Kidney tubule cell (primary cell): ENCODE measurements at places on chromosomes 3 and 15.
A peak's percentile ranks its signal among the peaks of the same experiment; 100 is the strongest.

DNA sequence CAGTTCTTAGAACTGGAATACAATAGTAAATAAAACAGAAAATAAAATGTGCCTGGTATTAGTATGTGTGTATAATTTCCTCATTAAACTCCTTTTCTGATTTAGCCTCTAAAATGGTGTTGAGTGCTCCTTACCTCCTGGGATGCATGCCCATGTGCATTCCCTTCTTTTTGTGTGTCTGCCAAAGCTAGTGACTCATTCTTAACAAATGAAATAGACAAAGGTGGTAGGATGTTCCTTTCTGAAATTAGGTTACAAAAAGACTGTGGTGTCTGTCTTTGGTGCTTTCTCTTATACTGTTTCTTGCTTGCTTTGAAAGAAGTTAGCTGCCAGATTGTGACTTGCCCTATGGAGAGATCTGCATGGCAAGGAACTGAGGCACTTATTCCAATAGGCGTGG lies 623.7 kb downstream of the GRM7 start:
- peak; percentile 48 for DNase-seq

GRCh38 chr3:81761904-81762580 lies 597 bp upstream of the GBE1 start:
- peak; percentile 17 for DNase-seq

DNA sequence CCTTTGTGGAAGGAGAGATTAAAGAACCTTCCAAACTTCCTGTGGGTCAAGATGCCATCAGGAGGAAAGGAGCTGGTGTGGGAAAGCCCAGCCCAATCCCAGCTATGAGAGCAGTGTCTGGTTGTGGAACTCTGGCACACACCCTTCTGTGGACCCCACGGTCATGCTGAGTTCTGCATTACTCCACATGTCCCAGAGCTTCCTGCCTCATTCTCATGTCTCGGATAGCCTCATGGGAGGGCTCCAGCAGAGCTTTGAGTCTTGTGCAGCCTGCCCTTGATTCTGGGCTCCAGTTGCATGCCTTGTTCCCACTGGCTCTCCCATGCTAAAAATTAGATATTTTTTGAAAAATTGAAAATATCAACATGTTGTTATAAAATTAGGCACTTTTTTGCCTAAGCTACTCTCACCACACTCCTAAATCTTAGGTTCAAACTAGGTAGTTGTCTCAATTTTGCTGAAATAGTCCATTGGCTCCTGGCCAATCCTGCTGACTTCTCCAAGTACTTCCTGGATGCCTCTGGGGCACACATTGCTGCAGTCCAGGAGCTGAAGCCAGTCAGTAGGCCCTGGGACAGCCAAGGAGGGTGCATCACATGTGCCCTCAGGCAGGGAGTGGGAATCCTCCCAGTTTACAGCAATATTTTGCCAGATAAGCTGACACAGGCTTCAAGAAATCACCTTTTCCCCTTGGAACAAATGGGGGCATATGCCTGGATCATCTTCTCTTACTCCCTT lies 144.3 kb downstream of the EEFSEC start:
- peak; percentile 65 for DNase-seq

DNA sequence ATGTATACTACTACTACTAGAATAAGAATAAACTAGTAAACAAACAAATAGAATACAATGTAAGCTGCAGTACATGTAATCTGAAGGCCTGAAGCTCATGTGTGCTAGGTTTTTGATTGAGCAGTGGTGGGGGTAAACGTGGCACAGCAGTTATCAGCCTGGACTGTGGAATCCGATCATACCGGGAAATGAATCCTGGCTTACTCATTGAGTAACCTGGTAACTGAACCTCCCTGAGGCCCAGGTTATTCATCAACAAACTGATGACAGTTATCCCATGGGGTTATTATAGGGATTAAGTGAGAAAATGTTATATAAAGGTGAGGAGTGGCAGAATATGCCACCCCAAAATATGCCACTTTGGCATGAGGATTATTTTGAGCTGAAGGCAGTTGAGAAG lies 339.1 kb downstream of the FHIT start:
- peak; percentile 90 for DNase-seq

- DNase-seq, result peak; percentile 78
These were observed 93.3 kb downstream of the ADAMTSL3 start for GRCh38 chr15:83747050-83747717.

DNA sequence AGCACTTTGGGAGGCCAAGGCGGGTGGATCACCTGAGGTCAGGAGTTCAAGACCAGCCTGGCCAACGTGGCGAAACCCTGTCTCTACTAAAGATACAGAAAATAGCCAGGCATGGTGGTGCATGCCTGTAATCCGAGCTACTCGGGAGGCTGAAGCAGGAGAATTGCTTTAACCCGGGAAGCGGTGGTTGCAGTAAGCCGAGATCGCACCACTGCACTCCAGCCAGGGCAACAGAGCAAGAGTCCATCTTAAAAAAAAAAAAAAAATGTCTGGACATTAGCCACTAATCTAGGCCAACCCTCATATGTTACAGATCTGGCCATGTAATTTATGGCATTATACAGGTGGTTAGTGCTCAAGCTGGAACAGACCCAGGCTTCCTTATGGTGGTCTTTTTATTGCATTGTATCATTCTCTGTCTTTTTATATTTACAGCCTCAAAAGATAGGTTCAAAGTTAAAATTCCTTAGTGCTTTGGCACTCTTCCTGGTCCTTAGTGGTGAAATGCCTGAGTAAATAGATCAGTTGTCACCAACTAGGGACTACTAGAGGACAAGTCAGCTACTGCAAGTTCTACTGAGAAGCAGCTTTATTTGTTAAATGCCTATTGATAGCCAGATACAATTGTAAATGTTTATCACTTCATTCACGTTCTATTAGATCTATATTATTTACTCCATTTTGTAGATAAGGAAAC lies 16.0 kb downstream of the STARD9 start:
- DNase-seq, result peak; percentile 56

- DNase-seq, result peak; percentile 55
These were observed 27.7 kb downstream of the MAGI1 start for GRCh38 chr3:66010739-66011655.

DNA sequence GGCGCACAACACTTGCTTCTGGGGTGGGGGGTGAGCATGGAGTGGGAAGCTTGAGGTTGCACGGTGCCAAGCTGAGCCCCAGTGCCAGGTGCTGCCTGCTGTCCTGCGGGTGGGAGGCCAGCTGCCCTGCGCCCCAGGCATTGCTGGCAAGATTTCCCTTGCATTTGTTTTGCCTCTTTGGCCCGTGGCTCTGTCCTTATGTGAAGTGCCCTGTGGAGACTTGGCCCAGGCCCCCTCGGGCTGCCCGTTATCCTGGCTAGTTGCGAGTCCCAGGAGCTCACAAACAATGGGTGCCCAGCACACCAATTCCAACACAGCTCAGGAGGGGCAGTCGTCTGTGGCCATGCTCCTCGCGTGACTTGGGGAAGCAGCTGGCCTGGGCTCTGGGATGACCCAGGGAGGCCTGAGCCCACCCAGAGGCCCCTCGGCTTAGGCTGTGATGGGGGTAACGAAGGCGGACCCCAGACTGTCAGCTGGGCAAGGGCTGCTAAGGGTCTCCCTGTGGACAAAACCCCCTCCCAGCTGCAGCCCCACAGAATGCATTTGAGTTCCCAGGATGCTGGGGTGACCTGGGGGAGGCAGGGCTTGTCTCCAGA lies 5.9 kb downstream of the C3orf22 start:
- no peak for DNase-seq

DNA sequence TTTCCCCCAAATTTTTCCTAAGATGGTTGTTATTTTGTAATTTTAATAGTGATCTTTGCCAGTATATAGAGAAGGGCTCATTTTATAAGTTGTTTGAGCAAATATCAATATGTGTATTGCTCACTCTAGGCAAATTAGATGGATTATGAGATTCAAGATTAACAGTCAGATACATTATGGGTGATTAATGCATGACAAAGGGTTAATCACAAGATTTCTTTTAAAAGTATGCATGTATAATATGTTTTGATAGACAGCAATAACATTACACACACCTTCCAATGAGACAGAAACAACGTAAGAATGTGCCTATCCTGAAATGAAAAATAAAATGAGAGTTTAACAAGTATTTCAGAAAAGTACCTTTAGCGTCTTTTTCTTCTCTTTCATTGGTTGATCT lies 547.6 kb upstream of the AGTR1 start:
- no peak for DNase-seq

DNA sequence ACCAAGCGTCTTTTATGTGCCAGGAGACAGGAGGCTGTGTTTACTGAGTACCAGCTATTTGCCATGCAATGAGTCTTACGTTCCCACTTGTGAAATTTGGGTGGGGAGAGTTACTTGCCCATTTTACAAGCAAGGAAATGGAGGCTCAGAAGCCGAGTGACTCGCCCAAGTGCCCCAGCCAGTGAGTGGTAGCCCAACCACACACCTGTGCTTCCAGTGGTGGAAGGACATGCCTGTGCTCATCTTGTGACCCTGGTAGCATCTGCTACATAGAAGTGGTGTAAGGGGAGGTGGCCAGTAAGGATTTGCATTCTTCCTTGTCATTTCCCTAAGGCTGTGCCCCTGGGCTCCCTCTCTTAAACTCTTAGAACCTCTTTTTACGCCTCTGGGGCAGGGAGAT lies 49.3 kb downstream of the FBLN2 start:
- no peak for DNase-seq

DNA sequence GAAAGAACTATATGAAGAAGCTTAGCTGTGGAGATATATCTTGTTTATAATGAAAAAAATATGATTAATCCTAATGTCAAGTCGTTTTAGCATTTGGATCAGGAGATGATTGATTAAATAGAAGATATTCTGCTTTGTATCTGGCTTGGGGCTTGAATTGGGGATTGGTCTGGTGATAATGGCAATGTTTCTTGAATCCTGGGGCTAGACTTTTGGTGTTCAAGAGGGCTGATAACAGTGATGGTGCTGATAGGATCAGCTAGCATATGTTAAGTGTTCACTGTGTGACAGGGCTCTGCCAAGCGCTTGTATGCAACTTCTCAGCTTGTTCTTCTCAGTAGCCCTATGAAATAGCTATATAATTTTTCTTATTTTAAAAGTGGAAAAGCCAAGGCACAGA lies 20.2 kb downstream of the CNOT10 start:
- no peak for DNase-seq

GRCh38 chr3:133834621-133835417 lies 29.2 kb downstream of the SRPRB start:
- DNase-seq, result no peak

DNA sequence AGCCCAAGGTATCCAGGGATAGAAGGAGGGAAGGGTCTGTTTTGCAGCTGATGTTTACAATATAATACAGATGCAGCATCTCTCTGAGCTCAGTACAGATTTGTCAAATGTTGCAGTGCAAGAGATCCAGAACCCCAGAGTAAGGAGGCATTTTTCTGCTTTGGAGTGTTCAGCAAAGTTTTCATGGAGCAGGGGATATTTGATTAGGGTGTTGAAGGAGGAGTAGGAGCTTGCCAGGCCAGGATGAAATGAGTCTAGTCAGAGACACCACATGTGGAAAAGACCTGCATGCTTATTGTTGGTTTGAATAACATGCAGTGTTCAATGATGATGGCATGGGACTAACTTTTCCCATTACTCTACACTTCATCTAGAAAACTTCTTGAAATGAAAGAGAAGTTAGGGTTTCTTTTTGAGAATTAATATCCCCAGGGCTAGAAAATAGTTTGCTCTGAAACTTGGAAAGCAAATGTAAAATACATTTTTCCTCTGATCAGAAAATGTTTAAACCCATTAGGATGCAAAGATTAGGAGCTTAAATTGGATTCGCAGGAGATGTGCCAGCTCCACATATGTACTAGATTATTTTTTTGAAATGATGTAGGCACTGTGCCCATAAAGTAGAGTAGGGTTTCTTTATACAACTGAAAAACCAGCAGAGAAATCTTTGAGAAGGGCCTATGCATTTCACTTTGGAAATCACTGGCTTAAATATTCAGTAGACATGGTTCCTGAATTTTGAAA lies 243.8 kb downstream of the CACNA2D3 start:
- DNase-seq, result no peak

DNA sequence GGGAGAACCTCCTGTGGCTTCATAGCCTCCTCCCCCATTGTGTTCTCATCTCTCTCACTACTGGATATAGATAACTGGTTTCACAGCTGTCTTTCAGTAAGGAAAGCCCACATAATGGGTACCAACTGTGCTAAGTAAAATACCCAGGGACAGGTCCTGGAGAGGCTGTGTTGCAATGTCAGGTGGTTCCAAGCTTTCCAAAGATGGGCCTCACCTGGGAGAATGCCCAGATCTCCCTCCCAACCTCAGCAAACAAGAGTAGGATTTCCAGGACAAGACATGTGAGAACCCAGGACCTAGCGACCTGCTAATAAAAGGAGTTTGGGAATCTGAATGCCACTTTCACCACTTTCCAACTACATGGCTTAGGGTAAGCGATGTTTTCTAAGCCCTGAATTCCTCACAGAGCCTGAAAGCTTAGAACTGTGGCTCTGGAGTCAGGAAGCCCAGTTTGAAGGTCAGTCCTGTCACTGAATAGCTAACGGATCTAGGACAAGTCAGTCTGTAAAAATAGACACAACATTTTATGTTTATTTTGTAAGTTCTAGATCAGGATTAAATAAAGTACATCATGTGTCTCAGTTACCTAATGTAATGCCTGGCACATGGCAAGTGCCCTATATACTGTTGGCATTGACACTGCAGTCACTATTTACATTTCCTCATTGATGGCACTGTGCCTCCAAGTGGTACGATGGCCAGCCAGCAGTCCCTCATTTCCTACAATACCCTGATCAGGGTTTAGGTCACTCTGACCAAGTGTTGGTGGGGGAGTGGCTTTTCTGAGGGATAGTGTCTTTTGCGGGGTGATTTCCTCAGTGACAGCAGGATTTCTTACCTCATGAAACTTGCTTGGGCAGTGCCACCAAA lies 11.9 kb downstream of the CERS3 start:
- no peak for DNase-seq

DNA sequence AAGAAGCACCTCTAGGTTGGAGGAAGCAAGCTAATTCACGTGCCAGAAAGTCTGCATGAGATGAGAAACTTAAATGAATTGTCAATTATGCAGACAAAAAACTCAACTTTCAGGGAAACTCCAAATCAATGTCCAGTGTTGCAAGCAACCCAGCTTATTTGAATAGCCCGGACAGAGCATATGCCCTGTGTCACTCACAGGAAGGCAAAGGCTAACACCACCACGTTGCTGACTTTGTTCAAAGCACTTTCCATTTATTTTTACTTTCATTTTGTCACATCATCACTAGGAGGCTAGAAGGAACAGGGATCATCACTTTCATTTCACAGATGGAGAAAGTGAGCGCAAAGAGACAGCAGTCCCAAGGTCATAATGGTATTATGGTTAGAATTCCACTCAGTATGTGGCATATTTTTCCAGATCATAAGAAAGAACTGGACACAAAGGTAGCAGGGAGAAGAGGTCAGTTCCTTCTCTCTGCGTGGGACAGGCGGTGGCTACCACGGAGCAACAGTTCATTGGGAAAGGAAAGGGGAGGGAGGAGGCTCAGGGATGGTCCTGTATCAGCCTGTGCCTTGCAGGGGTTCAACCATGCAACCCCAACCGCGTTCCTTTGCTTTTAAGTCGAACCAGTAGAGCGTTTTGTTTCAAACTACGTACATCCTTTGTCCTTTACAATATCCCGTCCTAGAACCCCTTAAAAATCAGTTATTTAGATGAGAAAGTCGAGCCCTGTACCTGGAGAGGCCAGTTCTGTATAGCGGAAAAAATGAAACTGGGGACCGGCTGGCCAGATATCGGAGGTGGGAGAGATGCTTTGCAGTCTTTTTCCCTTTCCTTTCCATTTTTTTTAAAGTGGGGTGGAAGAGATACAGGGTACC lies 1.1 kb downstream of the HEG1 start:
- peak; percentile 65 for DNase-seq

- peak; percentile 61 for DNase-seq
These were observed 38.0 kb downstream of the CCR3 start for GRCh38 chr3:46280105-46280797.

GRCh38 chr3:129277829-129278271 lies 820 bp upstream of the HMCES start:
- no peak for DNase-seq
